Activated CD4-positive, alpha-beta T cell treated with anti-CD3 and anti-CD28 coated beads, Interleukin-2, amount 10 ng/mL, durations not matched to agents 24 days and 14 days (primary cell): ENCODE measurements at places on chromosomes 6 and 20.

DNA sequence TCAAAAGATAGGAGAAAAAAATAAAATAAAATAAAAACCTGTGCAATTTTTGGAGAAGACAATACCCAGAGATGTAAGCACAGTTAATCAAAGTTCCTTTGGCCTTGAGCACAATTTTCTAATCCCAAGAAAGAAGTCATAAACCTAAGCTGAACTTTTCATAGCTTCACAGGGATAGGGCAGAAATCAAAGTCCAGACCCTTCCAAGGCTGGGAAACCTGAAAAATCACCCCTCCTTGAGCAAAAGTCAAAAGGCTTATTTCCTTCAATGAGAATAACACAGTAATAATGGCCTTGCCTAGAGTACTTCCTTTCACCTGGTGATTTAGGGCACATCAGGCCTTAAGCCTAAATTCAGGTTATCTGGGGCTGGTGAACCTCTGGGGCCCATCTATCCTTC lies 415.0 kb upstream of the BTBD3 start:
- DNase-seq, result no peak
- no peak overlapping the region for H3K4me3 ChIP-seq
- no peaks in the 10 kb centered on the region for H3K4me1 ChIP-seq
- no peak overlapping the region for H3K27ac ChIP-seq
- no peaks in the 10 kb centered on the region for H3K36me3 ChIP-seq

DNA sequence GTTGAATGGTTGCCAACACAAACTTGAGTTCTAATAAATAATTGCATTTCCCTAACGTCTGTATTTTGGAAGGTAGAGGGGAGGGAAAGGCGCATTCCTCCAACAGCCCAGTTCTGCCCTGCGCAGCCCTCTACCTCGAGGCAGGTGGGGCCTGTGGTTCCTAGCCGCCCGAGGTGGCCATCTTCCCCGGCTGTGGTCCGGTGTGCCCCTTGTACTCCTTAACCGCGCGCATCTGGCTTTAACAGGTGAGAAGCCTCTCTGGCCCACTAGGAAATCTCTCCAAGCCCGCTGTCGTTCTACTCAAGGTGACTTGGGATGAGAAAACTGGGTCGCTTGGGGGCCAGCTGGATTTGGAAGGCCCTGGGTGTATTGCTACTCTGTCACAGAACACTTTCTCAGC lies 1.7 kb downstream of the KHDC3L start:
- H3K27me3 ChIP-seq, result peaks cover 2% of the 10 kb centered on the region
- H3K4me3 ChIP-seq, result no peak overlapping the region
- H3K27ac ChIP-seq, result no peak overlapping the region

DNA sequence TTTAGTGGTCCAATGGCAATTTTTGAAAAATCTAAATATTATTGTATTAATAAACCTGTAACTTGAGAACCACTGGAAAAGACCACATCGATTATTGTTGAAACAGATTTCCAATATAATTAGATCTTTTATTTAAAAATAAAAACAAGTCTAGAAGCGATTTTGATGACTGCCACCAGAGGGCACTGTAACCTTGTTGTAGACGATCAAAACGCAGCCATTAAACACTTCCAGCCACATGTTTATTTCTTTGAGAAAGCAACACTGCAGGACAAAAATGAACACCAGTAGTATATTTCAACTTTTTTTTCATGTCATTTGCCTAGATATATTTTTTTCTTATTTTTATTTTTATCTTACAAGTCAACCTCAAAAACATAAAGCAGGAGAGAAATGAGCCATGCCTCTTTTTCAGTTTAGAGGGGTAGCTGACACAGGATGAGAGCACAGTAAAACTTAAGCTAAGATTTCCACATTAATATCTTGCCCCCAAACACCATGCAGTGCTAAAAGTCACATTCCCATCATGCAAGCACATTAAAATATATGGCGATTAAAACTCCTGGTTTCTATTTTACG lies 115.4 kb downstream of the OPRM1 start:
- DNase-seq, result peak; percentile 86
- H3K4me3 ChIP-seq, result no peak overlapping the region
- peaks cover 25% of the 10 kb centered on the region for H3K4me1 ChIP-seq

DNA sequence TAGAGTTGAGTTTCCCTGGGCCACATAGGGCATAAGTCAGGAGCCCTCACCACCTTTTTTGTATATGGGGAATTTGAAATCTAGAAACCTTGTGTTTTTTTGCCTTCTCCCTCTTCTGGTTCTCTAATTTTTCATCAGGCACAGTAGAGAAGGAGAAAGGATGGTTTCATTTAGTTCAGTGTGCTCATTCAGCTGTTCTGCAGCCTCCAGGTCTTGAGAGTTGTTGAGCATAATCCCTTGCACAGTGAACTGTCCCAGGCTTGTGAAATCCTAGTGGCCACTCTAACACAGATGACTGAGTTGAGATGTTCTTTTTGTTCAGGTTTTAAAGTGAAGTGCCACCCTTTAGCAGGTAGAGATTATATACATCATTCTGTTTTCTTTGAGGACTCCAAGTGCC lies 183.5 kb downstream of the CDKAL1 start:
- H3K27me3 ChIP-seq, result no peaks in the 10 kb centered on the region
- H3K27ac ChIP-seq, result no peak overlapping the region
- peaks cover 13% of the 10 kb centered on the region for H3K4me1 ChIP-seq
- peaks cover 2% of the 10 kb centered on the region for H3K36me3 ChIP-seq
- no peak overlapping the region for H3K4me3 ChIP-seq

DNA sequence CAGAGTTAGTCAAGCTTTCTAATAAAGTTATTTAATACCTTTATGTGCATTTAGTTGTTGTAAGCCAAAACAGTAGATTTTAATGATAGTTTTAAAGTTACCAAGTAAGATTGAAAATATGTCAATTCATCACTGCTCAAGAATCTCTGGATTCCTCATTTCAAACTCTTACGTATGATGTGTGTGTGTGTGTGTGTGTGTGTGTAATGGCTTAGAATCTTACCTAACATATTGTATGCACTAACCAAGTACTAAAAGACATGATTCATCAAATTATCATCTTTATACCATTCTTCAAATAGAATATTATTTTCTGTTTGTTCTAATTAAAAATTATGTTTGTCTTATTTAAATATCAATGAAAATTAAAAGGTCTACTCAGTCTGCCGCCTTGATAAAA lies 41.5 kb upstream of the ZNF337 start:
- H3K36me3 ChIP-seq, result no peaks in the 10 kb centered on the region
- H3K4me3 ChIP-seq, result no peak overlapping the region
